ENCODE measurements at places on chromosomes 2 and 18.

- DNase-seq: no peak
Observed at GRCh38 chr2:735670-736218, 58.5 kb upstream of the TMEM18 start.

GRCh38 chr18:50987261-50987660, 19.4 kb downstream of the ELAC1 start:
- no peak for DNase-seq

DNA sequence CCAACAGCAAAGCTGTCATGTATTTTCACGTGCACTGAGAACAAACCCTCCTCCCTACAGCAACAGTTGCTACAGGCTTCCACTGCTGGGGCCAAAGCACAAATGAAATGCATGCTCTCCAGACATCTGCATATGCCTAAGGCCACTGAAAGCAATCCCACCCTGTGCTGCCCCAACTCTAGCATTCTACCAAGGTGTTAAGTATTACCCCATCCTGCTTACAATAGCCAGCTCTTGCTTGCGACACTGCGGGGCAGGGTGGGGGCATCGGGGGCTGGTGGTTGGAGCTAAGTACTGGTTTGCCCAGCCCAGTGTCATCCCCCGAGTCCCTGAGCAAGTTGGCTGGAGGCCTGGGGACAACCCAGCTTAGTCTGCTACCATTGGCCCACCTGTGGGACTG, 742.5 kb downstream of the TDRD15 start:
- no peak for DNase-seq

DNA sequence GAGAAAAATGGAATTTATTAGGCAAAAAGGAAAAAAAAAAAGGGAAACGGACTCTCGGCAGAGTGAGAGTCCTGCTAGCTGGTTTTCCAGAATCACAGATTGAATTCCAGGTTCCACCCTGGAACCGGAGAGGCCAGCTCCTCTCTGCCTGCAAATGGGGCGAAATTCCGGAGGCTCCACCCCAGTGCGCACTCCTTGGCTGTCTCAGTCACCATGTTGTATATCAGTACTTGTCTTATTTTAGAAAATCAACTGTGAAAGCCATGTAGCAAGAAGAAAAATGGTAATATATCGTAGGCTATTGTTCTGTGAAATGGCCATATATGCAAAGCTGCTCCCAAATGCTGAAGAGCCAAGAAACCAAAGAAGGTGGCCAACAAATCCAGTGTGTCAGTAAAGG, 49.4 kb downstream of the CYBRD1 start:
- DNase-seq: no peak

DNA sequence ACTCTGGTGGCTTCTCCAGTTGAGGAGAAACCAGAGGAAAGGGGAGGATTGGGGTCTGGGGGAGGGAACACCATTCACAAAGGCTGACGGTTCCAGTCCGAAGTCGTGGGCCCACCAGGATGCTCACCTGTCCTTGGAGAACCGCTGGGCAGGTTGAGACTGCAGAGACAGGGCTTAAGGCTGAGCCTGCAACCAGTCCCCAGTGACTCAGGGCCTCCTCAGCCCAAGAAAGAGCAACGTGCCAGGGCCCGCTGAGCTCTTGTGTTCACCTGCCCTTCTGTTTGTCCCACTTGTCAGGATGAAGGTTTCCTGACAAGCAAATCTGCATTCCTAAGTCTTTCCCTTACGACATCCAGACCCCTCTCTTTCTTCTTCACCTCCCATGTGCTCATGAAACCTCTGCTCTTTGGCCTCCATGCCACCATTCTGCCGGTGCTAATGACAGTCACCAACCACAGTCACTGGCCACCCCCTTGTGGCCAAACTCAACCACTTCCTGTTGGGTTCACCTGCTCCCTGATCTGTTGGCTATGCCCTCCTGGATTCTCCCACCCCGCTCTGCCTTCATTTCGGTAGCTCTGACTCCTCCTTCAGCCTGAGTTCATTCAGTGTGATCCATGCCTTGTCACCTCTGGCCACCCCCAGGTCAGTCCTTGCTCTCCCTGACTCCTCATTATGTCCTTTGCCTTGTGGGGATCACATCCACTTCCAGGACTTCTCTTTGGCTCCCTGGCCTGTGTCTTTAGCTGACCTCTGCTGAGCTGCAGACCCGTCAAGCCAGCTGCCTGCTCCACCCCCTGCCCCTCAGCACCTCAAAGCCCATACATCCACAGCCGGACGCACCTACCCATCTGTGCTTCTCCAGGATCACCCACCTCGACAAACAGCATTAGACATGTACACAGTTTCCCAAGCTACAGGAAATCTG, 17.6 kb downstream of the EMX1 start:
- no peak for DNase-seq

All from effector memory CD4-positive, alpha-beta T cell (primary cell).